ENCODE measurements at places on chromosomes 3 and 15.

- no peak for DNase-seq
Measured at GRCh38 chr15:78077053-78077870, at the start of gene TBC1D2B. Gene TBC1D2B (minus strand): TSS chr15:78077711. CDS start chr15:78077652, 59 bp downstream.

DNA sequence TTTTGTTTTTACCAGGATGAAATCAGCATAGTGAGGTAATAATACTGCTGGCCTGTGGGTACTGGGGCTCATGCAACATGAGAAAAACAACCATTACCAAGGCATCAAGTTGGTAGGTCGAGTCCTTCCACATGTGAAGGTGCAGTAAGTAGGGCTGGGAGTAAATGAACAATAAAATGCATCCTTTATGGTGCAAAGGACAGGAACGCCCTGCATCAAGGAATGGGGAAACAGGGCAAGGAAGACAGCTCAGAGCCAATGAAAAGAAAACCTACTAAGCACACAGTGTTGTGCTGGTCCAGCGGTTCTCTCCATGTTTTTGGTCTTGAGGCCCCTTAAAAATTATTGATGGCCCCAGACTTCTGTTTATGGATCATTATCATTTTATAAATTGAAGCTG lies 168.5 kb upstream of the TPM1 start:
- DNase-seq = no peak

DNA sequence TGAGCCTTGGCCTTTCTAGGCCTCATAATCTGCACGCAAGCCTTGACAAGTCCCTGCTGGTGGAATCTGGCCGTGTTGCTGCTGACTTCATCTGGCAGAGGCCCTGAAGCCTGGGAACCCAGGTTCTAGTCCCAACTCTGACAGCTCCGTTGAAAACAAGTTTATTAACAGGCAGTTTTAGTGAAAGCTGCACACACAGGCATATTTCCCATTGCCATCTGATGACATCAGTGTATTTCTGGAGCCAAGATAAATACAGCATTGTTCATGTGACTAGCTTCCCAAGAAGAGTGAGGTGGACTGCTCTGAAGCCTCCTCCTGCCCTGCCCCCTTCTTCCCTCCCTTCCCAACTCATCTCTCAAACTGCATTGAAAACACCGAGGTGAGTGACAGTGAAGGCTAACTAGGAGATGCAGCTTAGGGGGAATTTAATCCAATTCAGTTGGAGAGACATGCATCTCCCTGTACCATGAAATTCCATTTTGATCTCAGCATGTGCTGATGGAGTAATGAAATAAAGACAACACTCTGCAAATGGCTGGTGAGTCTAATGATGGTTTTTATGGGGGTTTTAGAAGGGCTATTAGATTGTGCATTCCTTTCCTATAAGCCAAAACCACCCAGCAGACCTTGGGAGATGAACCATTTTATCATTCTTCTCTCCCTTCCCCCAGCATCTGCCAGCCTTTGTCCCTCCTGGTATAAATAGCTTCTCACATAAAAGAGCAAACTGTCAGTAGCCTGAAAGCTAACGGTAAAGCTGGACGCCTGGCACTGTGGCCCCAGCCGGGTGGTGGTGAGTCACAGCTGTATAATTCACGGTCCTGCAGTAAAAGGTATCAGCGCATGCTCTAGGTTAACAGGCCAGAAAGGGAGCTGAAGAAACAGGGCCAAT lies 38.0 kb downstream of the PRICKLE2 start:
- peak; percentile 100 for DNase-seq

- no peak for DNase-seq
Measured at GRCh38 chr15:34812369-34812768, 17.0 kb upstream of the ACTC1 start.

GRCh38 chr3:143895805-143896204 lies 47.5 kb upstream of the SLC9A9 start:
- peak; percentile 7 for DNase-seq

GRCh38 chr3:98782824-98783500 lies 19.8 kb downstream of the ST3GAL6 start:
- DNase-seq = peak; percentile 92

- DNase-seq = no peak
Measured at GRCh38 chr3:55620351-55621025, 133.4 kb upstream of the WNT5A start.
